ENCODE measurements at places on chromosomes 6 and 20.

- no peak for DNase-seq
These were observed 374.9 kb upstream of the IRAK1BP1 start for GRCh38 chr6:78492351-78493017.

GRCh38 chr6:29723262-29723665 is at the start of gene HLA-F:
Gene HLA-F (plus strand): TSS chr6:29723434. CDS start chr6:29723464, 30 bp downstream.
- DNase-seq = peak; percentile 81

DNA sequence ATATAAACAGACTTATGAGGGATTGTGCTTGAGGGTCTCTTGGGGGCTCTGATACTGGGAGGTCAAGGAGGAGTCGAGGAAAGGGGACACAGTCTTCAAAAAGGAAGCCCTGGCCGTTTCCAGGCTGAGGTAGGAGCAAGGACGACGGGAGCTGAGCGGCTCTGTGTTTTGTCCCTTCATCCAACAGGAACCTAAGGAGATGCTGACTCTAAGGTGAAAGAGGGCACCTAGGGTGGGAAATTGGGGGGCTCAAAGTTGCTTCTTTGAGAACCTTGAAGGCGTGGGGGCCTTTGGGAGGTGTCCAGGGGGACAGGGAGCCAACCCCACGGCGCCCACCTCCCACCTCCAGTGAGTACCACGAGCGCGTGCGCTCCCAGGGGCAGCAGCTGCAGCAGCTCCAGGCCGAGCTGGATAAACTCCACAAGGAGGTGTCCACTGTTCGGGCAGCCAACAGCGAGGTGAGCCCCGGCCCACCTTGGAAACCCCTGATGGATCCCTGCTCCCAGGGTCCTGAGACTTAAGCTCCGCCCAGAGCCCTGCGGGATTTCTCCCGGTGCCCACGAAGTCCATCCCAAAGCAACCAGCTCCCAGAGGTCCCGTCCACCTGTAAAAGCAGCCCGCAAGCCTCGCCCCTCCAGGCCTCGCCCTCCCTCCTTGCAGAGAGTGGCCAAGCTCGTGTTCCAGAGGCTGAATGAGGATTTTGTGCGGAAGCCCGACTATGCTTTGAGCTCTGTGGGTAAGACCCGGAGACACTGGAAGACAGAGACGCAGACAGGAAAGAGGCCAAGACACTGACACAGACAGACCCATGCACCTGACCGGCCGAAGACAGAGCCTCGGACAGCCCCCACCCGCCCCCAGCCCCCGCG is 2.9 kb downstream of the SPAG4 start:
- DNase-seq = no peak

DNA sequence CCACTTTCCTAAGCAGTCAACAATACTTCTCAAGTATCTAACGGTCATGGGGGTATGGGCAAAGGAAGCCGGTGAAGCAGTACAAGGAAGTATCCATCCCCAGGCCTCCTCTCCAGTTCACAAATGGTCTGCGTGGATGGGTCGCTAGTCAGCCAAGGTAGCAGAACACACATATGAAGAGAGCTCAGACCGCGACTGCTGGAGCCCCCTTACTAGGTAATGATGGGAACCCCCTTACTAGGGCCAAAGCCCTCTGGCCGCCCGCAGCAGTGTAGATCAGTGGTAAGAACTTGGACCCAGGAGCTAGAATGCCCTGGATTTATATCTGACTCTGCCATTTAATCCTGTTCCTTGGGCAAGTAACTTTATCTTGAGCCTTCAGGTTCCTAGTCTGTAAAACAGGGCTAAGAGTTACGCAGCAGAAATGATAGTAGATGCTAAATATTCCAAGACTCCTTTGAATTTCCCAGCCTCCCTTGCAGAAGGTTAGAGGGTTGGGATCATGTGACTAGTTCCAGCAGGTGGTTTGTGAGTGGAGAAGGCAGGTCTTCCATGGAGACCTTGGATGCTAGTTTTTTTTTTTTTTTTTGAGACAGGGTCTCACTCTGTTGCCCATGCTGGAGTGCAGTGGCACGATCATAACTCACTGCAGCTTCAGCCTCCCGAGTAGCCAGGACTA is 2.1 kb upstream of the CLPSL2 start:
- DNase-seq = no peak

DNA sequence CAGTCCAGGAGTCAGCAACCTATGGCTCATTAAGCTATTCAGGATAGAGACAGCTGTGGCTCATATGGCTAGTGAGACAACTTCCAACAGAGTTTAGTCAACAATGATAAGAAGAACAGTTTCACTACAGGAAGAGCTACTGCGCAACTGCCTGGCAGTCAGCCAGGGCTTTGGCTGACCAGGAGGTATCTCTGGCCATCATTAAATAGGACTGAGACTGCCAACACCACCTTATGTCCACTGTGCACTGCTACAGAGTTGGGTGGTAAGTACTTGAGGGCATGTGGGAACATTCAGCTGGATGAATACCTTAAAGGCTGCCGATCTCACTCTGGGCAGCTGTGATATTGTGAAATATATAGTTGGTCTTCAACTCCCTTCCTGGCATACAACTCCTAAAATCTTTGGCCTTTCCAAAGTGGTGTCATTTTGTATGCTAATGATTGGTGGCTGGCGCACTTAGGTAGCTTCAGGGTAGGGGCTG is 52.2 kb upstream of the FAM83C start:
- no peak for DNase-seq

DNA sequence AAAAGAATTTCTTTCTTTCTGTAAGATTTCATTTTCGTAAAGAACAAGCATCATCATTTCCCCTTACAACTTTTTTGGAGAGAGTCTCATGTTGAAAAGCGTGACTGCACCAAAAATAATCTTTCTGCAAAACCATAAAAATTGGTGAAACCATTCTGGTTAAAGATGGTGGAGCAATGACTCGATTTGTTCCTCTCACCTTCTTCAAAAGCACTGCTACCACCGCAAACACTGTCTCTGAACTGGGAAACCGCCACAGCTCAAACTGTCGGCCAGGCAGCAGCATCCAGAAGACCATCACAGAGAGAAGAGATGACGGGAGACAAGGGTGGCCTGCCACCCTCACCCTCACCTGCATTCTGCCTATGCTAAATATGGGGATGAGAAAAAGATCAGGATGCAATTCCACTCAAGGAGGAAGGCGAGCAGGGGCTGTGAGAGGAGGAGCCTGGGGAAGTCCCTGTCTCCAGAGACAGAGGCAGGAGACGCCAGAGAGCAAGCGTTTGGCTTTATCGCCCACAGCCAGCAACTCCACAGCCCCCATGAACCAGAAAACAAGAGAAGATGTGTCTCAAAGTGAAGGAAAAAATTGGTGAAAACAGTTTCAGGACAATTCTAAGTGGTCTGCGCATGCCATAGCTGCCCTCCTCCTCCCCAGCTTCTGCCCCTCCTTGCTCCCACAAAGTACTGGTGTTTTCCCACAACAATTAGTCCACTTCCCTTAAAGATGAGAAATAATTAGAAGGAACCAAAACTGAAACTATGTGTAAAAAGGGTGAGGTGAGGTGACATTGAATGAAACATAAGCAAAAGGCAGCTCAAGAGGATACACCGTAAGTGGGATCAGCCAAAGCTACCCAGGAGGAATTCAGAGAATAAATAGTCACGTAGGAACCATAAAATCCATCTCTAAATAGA is 255.5 kb downstream of the KIF16B start:
- no peak for DNase-seq

GRCh38 chr6:36350681-36351571 is 14.2 kb upstream of the BNIP5 start:
- no peak for DNase-seq

Measured in hypothalamus (tissue), 51 donors.